ENCODE measurements at places on chromosomes 12 and 14.

DNA sequence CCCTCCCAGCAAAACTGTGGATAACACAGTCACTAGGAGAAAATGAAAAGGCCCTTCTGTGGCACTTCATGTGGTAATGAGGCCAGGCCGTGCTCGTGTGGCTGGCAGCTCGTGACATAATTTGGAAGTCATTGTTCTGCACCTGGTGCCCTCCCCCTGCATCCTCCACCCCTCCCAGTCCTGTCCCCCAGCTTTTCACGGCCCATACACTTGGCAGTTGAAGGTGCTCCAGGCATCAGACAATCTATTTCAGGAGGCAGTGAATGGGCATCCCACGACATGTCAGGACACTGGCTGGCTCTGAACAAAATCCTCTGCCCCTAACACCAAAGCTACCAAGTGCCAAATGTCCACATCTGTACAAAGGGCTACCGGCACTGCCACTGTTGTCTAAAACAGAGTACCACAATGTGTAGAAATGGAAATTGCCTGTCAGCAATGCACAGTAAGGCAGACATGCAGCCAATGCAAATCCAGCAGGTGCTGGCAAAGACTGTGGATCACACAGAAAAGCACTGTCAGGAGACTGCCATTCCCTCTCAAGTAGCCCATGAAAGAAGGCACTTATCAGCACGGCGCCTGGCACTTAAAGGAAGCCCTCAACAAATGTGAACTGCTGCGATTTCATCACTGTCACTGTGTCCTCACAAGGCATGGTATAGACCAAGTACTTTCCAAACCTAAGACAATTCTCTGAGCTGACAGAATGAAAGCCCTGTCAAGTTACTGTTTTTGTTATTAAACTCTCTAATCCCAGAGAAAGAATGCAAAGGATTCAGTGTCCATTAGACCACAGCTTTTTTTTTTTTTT lies 39.1 kb downstream of the CORO1C start:
- DNase-seq, result no peak

DNA sequence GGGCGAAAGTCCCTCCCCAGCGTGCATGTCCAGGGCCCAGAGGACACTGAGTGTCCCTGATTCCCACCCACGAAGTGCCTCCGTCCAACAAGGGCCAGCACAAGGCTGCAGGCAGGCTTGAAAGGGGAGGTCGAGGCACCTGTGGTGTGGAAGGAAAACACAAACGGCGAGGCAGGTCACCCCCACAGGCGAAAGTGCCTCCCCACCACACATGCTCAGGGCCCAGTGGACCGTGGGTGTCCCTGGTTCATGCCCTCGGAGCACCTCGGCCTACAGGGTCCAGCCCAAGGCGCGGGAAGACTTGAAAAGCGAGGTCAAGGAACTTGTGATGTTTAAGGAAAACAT lies 370.4 kb downstream of the ALG10 start:
- no peak for DNase-seq

- DNase-seq, result no peak
These were observed 68.9 kb downstream of the EML1 start for GRCh38 chr14:99862136-99862535.

DNA sequence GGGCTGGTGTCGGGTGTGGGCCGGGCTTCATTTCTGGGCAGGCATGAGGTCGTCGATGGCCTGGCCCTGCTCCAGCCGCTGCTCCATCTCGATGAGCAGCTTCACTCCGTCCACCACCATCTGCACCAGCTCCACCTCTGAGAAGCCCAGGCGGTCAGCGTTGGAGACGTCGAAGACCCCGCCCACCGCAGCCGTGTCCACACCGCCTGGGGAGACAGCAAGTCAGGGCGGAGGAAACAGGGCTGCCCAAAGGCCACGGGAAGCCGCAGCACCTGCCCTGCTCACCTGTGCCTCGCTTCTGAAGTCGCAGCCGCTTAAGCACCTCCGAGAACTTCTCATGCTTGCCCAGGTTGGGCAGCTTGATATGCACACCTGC lies 2.8 kb downstream of the CKB start:
- no peak for DNase-seq

- DNase-seq, result no peak
These were observed 34.2 kb downstream of the NCKAP5L start for GRCh38 chr12:49794021-49794420.

- no peak for DNase-seq
These were observed 474.6 kb downstream of the DPF3 start for GRCh38 chr14:72419226-72419775.

Data from T-cell (primary cell).